Skeletal muscle cell (primary cell): ENCODE measurements at places on chromosomes 7 and 10.

GRCh38 chr10:21495002-21495751, 30.3 kb downstream of the SKIDA1 start:
- no peak for DNase-seq

DNA sequence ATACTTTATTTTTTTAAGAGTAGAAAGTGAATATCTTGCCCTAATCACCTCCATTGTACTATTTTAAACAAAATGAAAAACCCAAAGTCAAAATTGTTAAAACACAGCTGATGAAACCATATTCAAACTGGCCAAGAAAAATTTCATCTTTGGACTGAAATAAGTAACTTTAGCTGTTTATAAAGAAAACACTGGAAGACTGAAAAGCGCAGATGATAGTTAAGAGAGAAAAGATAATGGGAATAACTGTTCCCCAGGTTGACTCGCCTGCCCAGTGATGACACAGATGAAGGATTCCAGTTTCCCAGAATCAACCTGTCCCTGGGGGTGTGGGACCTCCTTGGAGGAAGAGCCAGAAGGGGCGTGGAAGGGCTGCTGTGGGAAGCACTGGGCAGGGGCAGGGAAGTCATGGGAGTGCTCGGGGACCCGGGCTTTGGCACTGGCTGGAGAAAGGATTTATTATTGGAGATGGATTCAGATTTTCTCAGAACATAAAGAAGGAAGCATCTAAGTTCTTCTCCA, 43.1 kb downstream of the DENND2A start:
- DNase-seq = no peak

DNA sequence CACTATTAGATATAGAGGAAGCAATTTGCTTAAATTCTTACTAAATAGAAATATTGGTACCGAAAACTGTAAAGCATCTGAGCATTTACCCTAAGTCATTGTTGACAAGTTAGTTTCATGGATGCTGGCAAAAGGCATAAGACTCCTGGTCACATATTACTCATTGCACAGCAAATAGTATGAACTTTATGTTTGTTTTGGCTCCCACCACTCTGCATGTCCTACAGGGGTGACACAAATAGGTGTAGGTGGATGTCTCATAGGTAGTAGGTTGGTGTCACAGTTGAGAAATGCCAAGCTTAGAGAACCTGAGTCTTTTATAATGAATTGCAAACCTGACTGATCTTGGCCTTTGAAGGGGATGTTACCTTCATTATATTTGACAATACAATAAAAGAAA, 199.6 kb upstream of the SEMA3D start:
- no peak for DNase-seq

DNA sequence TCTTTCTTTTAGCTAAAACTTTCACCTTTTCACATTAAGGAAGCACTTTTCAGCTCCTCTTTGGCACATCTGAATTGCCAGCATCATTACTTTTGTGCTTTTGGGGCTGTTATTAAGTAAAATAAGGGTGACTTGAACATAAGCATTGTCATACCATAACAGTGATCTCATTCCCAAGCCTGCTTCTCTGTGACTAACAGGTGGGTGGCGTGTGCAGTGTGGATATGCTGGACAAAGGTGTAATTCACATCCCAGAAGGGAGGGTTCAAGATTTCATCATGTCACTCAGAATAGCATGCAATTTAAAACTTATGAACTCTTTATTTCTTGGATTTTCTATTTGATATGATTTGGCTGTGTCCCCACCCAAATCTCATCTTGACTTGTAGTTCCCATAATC, 517.4 kb upstream of the MKI67 start:
- no peak for DNase-seq

DNA sequence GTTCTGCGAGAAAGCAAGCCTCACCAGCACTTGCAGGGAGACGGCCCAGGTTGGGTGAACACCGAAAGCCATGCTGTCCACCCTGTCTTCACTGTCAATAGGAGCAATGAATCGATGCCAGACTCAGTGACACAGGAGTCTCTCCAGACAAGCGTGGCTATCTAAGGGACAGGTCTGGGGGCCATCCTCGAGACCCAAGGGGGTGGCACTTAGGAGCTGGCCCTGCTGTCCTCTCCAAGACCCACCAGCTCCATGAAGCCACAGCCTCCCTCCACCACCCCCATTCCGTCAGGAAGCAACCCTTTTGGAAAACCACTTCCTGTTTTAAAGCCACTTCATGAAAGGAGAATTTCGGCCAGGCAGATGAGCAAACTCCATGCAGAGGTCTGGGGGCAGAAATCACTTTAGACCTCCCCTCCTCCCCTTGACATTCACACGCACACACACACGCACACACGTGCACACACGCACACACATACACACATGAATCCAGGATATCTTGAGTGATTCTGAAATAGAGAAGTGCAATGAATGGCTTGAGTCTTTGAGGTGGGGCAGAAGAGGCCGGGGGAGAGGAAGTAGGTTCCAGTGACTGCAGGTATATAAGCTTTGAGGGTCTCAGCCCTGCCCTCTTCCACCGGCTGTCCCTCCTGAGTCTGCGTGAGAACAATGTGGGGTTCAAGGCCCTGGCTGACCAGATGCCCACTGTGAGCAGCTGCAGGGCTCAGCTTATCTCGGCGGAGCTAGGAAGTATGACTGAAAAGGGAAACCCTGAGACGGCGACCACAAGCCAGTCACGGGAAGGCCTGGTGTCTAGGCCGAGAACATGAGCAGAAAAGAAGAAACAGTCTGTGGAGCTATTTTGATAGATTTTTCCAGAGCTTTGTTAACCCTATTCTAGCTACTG, 25.0 kb downstream of the RGS10 start:
- no peak for DNase-seq

- no peak for DNase-seq
Observed at GRCh38 chr7:50085344-50085743, 7.7 kb downstream of the ZPBP start.

- DNase-seq = no peak
Observed at GRCh38 chr10:84007482-84007881, 131.8 kb upstream of the GHITM start.

GRCh38 chr10:122417667-122418066, 36.8 kb upstream of the ARMS2 start:
- peak; percentile 20 for DNase-seq

DNA sequence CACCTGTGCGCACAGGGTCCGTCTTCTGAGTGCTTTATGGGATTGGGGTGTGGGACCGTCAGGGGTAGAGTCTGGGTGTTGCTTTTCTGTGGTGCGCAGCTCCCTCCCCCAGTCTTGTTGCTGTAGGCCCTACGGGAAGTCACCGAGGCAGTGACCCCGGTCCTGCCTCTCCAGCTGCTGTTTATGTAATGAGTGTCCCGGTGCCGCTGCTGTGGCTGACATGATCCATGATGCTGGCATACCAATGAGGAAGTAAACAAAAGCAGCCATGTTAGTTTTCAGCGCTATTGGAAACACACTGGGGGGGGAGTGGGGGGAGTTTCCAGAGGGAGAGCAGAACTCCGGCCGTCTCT, 1.1 kb downstream of the TRIM8 start:
- no peak for DNase-seq

- no peak for DNase-seq
Observed at GRCh38 chr7:55498770-55499169, 73.5 kb downstream of the VOPP1 start.

- no peak for DNase-seq
Observed at GRCh38 chr10:111265341-111265740, 188.5 kb downstream of the ADRA2A start.

DNA sequence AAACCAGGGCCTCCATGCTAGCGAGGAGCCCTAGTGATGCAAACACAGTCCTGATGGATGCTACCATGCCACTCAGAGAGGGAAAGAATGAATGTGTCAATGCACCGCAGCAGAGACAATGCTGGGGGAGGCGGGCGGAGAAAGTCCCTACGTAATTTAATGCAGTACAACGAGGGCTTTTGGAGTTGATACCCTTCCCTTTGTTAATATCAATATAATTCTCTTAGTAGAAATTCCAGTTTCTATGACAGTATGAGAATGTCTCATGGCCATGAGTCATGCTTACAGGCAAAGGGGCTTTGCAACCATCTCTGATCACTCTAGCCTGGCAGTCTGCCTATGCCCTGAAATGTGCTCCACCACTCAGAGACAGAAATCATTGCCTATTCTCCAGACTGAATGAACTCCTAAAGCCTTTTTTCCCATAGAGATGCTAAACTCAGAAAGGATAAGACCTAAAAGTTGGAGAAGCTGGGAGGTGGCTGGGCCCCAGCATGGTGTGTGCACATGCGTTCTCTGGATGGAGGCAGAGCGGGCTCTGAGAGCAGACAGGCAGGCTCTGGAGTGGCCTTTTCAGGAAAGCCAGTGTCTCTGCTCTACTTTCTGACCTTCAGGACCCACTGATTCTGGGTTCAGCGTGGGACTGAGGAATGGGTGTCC, 20.3 kb upstream of the GIMAP2 start:
- DNase-seq = no peak

GRCh38 chr7:158827411-158828132, 1.7 kb downstream of the ESYT2 start:
- no peak for DNase-seq

DNA sequence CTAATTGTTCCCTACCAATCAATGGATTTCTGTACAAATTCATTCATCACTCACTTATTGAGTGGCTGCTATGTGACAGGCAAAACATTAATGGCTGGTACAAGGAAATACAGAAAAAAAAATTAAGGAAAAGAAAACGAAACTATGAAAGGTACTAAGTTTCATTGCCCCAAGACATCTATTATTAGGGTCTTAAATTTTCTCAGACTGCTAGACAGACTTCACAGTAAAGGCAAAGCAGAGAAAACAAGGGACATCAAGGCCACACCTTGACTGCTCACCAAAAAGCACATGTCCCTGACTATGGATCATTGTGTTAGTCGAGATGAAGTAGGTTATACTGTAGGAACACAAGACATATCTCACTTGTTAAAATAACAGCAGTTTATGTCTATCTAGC, 36.5 kb downstream of the DGKI start:
- DNase-seq = no peak
